Pericardium fibroblast (primary cell): ENCODE measurements at places on chromosomes 5 and 9. TPM values are rescaled to one million over a fixed set of nuclear protein-coding genes. Genes with fewer than 3 reads are reported as not detected.

LRRTM2 gene
- not detected in 2 replicates for total RNA-seq

PNPLA7 gene
- total RNA-seq, result 0.23 and 1.6 TPM in 2 replicates

PPP3R2 gene
- total RNA-seq, result not detected in 2 replicates

RLN2 gene
- not detected in 2 replicates for total RNA-seq

LCN9 gene
- not detected in 2 replicates for total RNA-seq

PLPP1 gene
- 171 and 176 TPM in 2 replicates for total RNA-seq

EPB41L4A gene
- 14.2 TPM in 1 of 2 replicates, not detected in the other for total RNA-seq

CRHBP gene
- not detected in 2 replicates for total RNA-seq

ASTN2 gene
- 2.7 and 3.3 TPM in 2 replicates for total RNA-seq

MLANA gene
- total RNA-seq, result not detected in 2 replicates

GABRB2 gene
- total RNA-seq, result under 0.01 TPM in 1 of 2 replicates, not detected in the other

APBA1 gene
- total RNA-seq, result 3.7 and 11.3 TPM in 2 replicates

FOXD4L5 gene
- 0.94 TPM in 1 of 2 replicates, not detected in the other for total RNA-seq

FCN2 gene
- not detected in 2 replicates for total RNA-seq
